GM06990 (cell line): ENCODE measurements at places on chromosomes 4 and X.

GRCh38 chrX:147893741-147894140, 18.0 kb upstream of the FMR1 start:
- no peak for DNase-seq

DNA sequence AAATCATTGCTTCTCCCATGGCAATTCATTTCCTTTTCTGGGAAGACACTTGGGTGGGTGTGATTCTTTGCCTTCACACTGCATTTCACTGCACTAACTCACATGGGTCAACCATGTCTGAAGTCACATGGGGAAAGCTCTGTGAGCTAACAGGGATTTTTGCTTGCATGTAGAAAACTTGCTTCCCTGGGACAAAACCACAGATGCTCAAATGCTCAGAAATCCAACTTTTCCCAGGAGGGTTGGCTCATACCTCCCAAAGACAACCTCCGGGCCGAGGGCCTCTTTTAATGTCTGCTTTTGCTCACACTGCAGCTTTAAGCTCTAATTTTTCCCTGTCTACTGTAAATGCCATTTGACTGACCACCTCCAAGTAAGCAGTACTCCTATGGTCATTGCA, 1695.2 kb downstream of the STIM2 start:
- DNase-seq, result no peak

GRCh38 chrX:103656617-103657016, 27.8 kb downstream of the TCEAL1 start:
- no peak for DNase-seq

DNA sequence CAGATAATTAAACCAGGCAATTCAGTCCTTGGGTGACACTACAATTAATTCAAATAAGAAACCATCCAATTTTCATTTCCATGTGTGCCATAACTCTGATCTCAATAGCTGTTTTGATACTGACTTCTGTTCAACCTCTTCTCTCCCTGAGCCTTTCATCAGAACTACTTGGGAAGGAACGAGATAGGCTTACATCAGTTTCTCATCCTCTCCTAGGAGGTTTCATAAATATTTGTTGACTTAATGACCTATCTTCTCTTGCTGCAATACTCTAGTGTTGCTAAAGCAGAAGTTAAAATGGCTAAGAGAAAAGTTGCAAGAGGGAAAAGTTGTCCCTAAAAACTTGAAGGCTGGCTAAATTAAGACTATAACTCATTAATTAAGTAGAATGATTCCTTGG, 41.8 kb downstream of the PRKG2 start:
- no peak for DNase-seq

- DNase-seq, result no peak
Measured at GRCh38 chr4:150323406-150324325, 245.4 kb downstream of the DCLK2 start.

DNA sequence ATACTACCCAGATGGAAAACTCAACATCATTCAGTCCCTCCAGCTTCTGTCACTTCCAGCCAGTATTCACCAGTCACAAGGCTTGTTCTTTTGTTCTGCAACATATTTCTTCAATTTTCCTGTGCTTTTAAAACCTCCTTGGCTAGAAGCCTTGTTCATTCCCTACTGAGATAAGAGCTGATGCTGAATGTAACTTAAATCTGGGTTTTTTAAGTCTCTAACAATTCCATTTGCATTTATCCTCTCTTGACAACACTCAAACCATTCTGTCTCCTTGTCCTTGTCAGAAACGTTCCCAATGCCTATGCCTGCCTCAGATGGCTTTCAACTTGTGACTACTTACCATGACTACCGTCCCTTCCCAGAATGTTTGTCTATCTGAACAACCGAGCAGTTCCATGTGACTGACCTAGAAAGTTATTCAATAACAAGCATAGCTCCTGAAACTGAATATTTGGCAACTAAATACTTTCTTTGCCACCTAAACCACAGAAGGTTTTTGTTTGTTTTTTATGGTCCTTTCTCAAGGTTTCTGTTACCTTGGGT, 682.9 kb upstream of the GALNTL6 start:
- no peak for DNase-seq

GRCh38 chr4:173301518-173302201, 32.5 kb downstream of the HMGB2 start:
- no peak for DNase-seq

DNA sequence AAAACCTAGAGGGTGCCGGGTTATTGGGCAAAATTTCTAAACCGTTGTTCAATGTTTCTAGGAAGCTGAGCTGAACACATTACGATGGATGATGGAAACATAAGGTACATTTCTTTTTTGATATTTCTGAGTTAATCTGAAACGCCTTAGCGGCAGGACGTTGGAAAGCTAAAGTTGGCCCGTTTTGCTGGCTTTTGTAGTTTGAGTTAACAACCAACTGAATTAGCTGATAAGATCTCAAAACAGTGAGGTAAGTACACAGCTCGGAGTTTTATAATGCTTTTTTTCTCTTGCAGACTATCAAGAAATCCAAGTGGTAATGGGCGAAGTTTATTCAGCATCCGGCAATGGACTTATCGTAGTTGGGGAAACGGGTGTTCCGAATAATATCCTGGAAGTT, 73.5 kb downstream of the PRSS12 start:
- no peak for DNase-seq

- no peak for DNase-seq
Measured at GRCh38 chr4:33357121-33357520, 2637.0 kb downstream of the PCDH7 start.

DNA sequence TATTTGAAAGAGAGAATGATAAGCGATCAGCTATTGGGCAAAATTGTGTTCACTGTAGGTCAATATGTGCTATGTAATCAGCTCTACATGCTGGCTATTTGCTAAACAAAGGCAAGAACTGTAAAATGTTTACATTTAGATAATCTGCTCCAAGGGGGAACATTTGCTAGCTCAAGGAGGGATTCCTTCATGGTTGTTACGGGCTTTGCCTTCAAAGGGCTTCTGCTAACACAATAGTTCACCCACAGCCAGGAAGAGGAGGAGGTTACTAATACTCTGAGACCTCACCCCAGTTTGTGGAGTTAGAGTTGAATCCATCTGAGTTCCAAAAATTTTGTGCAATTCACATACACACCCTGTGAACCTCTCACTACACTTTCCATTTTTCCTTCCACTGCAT, 107.6 kb upstream of the BMP3 start:
- DNase-seq, result no peak

DNA sequence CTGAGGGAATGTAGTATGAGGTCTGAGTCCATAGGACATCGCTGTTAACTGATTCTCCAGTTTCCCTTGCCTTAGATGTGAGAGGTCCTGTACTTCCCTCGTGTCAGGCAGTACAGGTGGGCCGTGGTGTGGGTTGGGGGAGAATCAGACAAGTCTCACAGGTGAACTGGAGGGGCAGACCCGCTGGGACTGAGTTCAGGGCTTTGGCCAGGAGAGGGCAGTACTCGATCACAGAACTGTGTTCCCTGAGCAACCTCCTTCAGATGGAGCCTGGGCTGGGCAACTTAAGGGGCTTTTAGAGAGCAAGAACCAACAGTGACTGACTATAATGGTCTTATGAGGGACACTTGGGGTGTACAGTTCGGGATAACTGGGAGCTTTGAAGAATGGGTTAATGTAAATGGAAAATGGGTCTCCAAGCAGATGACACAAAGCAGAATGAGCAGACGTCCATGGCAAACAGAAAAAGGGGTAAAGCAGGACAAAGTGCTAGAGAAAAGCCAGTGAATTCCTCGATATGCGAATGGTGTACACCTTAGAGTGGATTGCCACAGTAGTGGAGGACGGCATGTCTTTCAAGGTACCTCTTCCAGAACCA, 83.6 kb downstream of the CCNG2 start:
- peak; percentile 21 for DNase-seq

- DNase-seq, result peak; percentile 44
Measured at GRCh38 chrX:100636321-100636991, at the start of gene TSPAN6. Gene TSPAN6 (minus strand): TSS chrX:100636806. CDS start chrX:100636694, 112 bp downstream.

DNA sequence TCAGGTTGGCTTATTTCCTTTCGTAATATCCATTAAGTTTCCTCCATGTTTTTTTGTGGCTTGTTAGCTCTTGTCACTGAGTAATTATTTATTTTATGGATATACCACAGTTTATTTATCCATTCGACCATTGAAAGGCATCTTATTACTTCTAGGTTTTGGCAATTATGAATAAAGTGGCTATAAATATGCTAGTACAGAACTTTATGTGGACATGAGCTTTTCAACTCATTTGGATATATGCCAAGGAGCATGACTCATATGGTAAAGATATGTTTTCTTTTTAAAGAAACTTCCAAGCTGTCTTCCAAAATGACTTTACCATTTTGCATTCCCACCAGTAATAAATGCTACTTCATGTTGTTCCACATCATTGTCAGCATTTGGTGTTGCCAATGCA, 803.6 kb downstream of the GLUD2 start:
- DNase-seq, result no peak

DNA sequence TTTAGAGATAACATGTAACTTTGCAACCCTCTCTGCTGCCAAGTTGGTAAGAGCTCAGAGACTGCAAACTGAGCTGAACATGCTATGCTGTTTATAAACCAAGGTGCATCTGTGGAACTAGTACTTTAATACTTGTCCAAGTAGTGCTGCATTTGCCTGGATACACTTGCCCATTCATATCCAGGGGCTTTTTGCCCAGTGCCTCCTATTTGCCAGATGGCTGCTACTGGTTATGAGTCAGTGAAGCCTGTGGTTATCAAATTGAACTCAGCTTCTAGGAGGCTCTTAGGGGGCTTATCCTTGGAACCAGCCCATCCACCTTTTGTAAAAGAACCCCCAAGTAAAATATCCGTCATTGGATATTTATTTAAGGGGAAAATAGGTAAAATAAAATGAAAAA, 79.6 kb downstream of the AFF2 start:
- DNase-seq, result no peak

GRCh38 chr4:74768857-74769525, 25.3 kb downstream of the BTC start:
- no peak for DNase-seq

DNA sequence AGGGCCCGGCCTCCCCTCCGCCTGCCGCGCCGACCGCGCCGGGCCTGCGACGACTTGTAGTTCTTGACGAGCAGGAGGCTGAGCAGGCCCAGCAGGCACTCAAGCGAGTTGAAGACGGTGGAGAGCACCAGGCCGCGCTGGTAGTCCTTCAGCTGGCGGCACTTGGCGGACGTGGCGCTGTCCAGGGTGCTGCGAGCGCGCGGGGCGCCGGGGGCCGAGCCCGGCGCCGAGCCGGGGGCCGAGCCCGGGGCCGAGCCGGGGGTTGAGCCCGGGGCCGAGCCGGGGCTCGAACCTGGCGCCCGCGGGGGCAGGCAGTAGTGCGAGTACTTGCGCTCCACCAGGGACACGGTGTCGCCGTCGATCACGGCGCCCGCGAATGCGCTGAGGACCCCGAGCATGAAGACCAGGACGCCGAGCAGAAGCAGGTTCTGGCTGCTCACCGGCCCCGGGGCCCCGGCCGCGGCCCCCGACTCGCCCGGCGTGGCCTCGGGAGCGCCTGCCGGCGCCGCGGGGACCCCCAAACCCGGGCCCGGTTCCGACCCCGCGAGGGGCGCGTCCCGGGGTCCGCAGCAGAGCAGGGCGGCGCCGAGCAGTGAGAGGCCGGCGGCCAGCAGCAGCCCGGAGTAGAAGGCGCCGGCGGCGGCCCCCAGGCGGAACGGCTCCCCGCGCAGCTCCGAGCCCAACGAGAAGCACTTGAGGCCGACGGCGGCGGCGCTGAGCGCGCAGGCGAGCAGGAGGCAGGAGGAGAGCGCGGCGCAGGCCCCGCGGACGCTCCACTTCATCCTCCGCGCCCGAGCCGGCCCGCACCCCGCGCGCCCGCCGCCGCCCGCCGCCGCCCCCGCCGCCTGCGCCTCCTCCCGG, 584 bp downstream of the TMEM271 start:
- DNase-seq, result no peak

DNA sequence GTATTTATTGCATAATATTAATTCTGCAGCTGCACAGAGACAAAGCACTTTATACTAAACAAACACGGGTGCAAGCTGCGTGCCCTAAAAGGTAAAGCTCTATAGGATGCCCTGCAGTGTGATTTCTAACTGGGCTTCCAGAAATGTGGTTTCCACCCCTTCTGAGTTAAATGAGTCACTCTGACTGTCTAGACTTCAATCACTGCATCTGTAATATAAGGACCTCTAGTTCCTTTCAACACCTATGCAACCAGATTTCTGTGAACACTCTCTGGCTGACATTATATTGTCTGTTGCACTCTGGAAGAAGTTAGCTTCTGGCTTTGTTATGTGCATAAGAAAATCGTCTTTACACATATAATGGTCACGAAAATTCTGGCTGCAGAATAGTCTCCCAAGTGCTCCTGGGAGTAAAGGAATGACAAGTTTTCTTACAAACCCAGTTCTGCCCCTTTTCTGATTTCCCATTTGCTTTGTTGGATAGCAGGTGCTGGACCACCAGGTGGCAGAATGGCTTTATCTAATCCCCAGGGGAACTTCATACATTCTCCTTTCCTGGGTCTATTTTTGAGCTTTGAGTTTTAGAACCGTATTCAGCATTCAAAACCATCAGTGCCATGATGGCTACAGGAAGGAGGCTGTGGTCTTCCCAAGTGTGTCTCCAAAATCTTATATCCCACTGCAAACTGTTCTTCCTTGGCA, 842.2 kb downstream of the STIM2 start:
- no peak for DNase-seq

DNA sequence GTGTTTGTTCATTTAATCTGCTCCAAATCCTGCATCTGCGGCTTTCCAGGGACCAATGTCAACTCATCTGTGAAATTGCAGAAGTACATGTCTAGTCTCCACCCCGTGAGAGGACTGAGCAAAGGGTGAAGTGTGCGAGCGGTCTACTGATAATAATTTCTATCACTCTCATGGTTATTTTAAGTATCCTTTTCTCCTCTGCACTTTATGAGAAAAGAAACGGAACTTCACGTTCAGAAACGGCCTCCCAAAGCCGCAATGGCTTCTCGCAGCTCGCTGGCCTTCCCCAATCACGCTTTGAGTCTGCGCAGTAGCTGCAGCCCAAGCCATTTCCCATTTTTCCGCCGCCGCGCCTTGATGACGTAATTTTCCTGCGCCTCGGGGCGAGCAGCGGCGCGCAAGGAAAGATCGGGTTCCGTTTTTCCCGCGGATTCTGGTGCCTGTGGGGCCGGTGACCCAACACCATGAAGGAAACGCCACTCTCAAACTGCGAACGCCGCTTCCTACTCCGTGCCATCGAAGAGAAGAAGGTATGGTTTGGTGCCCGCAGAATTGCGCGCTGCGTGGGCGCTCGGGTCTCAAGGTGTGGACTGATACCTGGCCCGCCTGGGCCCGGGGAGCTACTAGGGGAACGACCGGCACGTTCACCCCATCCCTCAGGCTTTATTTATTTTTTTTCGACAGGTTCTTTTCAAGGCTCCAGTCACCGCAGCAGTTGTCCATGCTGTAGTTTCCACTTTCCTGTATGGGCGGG, at the start of gene EXOSC9:
Gene EXOSC9 (plus strand): TSS at position 363 of the 754 bp plus-strand sequence. CDS start 102 bp downstream, at position 465.
- DNase-seq, result peak; percentile 90

GRCh38 chrX:16586377-16587112, 63.4 kb upstream of the S100G start:
- no peak for DNase-seq

DNA sequence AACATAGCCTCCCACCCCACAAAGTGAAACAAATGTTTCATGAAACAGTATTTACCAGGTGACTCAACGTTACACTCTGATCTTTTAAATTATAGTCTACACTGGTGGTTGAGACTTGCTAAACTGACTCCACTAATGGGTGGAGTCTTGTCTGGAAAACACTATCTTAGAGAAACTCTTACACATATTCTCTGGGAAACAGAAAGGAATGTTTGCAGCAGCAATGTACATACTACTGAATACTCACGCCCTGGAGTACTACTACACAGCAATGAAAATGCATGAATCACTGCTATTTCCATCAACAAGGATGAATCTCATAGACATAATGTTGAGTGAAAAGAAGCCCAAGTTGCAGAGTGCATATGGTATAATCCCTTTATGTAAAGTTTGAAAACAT, 208.5 kb upstream of the IGFBP7 start:
- DNase-seq, result no peak
